ENCODE measurements at places on chromosomes 7 and 10.

DNA sequence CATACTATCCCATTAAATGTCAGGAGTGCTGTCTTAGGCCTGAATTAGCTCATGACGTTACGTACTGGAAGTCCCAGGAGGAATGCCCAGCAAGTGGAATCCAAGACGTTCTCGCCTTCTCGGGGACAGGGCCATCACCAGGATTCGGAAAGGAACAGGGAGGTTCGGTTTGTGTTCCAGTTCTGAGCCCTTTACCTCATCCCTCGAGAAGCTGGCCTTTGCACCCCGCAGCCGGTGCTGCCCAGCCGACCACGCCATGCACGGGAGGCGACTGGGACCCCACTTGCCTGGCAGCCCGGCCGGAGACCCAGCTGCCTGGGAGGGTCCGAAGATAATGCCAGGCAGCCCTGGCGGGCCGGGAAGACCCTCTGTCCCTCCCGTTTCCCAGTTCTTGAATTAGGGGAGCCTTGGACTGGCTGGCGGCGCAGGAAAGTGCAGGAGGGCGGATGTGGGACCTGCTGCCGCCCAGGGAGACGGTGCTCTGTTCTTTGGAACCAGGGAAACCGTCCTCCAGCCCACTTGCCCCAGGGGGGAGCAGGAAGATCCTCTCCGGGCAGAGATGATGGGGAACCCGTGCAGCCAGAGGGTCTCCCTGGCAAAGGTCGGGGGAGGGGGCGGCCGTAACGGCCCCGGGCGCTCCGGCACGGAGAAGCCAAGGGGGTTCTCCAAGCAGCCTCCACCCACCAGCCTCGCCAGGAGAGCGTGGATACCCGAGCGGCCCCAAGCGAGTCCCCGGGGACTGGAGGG lies 671 bp upstream of the CHST3 start:
- no peak for DNase-seq

DNA sequence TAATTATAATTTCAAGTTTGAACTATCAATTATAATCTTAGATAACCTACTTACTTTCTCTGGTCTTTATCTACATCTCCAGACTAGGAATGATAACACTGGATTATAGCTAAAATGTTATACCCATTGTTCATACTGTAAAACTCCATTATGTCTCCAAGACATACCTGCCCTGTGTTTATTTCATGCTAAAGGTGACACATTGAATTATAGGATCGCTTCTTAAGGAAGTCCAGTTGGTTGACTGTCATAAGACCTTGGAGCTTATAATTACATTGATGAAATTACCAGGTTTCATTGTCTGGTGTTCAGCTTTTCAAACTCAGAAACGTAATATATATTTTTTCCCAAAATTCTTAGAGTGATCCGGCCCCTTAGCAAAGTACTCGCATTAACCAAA lies 15.5 kb upstream of the HERC4 start:
- DNase-seq, result no peak

- DNase-seq, result no peak
Measured at GRCh38 chr7:42138691-42139090, 98.3 kb downstream of the GLI3 start.

DNA sequence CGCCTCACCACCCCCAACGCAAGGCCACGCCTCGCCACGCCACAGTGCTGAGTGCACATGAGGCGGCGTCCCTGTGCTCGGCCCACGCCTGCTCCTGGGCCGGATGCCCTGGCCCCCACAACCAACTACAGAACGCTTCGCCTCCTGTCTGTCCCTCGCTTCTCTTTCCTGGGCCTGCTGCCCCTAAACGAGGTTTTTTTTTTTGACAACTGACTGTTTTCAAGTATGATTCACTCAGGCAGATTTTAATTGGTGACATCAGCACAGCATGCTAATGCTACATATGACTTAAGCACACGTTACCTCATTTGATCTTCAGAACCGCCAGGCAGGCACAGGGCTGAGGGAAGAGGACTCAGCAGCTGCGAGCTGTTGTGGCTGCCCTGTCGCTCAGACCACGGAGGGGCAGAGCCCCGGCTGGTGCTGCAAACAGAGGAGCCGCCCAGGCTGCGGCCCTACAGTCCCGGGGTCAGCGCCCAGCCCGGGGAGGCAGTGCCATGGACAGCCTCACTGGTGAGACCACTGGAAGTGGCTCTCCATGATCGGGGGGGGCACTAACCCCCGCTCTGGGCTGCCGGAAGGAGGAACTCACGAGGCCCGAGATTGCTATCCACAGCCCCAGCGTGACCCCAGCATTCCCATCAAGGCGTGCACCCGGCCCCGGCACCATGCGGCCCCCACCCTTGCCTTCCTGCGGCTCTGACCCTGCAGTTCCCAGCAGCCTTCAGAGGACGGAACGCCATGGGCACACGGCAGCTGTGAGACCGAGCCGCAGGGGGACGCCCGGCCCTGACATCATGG lies 212.8 kb downstream of the MAD1L1 start:
- no peak for DNase-seq

DNA sequence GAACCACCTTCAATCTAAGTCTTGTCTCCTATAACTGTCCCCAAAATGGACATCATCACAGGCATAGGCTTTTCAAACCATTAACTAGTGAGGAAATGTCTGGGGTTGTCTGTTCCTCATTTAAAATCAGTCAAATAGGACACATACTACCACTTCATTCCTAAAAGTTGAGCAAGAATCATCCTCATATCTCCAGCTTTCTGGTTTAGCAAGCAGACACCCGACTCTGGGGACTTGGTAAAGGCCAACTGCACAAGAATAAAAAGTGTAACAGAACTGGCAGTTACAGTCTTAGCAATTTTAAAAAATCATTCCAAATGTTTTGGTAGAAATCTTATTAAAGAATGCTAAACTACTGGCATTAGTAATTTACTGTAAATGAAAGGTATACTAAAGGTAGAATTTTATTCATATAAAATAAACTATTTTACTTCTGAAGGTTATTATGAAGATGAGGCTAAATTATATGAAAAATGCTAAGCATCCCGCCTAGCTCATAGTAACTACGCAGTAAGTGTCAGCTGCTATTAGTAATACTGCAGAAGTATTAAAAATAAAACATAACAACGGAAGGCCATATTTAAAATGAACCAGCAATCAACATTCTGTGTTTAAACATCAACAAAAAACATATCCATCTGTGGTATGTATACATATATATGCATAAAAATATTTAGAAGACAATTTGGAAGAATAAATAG lies 60.8 kb downstream of the ZNF438 start:
- no peak for DNase-seq

GRCh38 chr7:151109094-151110048 lies 23.1 kb downstream of the AGAP3 start:
- no peak for DNase-seq

GRCh38 chr7:155001756-155002410 lies 1.0 kb downstream of the PAXIP1 start:
- DNase-seq, result no peak

DNA sequence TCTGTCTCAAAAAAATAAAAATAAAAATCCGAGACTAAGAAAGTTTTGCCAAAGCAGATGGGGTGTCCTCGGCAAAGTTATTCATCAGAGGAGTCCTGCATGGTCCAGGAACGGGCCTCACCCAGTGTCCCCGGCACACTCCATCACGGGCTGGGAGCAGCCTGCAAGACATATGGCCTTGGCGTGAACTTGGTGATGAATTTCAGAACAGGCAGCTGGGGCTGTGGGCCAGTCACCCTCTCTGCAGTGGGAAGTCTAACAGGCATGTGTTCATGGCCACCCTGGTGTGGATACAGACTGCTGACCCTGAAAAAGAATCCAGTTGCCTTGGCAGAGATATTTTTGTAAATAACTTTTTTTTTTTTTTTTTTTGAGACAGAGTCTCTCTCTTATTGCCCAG lies 34.7 kb downstream of the NPTX2 start:
- DNase-seq, result no peak

DNA sequence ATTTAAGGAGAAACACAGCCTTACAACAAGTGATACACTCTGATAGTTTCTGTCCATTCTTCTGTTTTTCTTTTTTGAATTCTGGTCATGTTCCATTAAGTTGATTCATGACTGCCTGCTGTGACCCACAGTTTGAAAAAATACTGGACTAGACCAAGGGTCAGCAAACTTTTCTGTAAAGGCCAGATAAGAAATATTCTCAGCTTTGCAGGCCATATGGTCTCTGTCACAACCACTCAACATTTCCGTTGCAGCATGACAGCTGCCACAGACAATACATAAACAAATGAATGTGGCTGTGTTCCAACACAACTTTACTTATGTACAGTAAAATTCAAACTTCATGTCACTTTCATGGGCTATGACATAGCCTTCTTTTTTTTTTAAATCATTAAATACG lies 156.7 kb downstream of the PLXNA4 start:
- no peak for DNase-seq

DNA sequence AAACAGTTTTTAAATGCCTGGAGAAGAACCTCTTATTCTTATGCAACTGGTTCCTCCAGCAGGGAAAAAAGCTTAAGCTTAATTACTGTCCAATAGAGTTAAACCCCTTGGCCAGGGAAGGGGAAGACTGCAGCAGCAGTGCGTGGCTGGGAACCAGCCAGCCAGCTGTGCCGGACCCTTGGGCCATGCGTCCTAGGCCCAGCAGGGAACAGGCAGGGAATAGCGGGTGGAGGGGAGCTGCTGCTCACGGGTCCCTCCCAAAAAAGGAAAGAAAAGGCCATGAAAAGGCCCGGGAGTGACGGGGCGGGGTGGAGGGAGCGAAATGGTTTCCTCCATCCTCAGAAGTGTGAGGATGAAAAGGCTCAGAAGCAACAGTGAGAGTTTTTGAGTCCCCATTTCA lies 35.2 kb upstream of the HECW1 start:
- DNase-seq, result no peak

GRCh38 chr7:98870121-98870651 lies 372 bp upstream of the TMEM130 start:
- peak; percentile 71 for DNase-seq

GRCh38 chr7:1943326-1943725 lies 273.2 kb downstream of the ELFN1 start:
- DNase-seq, result no peak

DNA sequence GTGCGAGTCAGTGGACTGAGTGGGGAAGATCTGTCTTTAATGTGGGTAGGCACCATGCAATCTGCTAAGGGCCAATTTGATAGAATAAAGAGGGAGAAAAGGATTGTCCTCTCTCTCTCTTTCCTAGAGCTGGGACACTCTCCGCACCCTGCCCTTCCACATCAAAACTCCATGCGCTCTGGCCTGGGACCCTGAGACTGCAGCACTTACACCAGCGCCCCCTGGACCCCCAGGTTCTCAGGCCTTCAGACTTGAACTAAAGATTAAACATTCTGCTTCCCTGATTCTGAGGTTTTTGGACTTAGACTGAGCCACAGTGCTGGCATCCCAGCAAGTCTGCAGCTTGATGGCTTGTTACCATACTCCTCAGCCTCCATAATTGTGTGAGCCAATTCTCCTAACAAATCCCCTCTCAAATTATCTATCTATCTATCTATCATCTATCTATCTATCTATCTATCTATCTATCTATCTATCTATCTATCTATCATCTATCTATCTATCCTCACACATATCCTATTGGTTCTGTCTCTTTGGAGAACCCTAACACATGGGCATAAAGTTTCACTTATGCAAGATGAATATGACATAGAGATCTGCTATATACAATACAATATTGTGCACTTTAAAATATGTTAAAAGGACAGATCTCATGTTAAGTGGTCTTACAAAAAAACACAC lies 22.4 kb upstream of the OR2A5 start:
- DNase-seq, result no peak

- no peak for DNase-seq
Measured at GRCh38 chr7:44184873-44185446, 4.3 kb downstream of the GCK start.

GRCh38 chr7:82700741-82701140 lies 257.2 kb upstream of the CACNA2D1 start:
- DNase-seq, result no peak

GRCh38 chr10:61076572-61077114 lies 132.7 kb upstream of the RHOBTB1 start:
- no peak for DNase-seq

DNA sequence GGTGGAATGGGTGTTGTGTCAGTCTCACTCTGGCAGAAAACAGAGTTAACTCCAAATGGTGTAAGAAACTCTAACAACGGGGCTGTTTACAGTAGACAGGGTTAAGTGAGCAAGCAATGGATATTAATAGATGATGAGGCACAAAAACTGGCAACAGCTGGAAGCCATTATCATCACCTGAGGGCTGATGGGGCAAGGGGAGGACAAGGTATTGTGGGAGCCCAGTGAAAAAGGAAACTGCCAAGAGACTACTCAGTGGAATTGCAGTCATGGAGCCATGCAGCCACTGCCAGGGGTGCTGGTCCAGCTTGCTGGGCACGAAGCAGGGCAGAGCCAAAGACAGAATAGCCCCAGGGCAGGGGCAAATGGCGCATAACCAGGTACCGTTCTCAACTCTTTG lies 260.7 kb downstream of the BICC1 start:
- DNase-seq, result no peak

- DNase-seq, result no peak
Measured at GRCh38 chr10:14040787-14041631, 289.7 kb downstream of the FRMD4A start.

DNA sequence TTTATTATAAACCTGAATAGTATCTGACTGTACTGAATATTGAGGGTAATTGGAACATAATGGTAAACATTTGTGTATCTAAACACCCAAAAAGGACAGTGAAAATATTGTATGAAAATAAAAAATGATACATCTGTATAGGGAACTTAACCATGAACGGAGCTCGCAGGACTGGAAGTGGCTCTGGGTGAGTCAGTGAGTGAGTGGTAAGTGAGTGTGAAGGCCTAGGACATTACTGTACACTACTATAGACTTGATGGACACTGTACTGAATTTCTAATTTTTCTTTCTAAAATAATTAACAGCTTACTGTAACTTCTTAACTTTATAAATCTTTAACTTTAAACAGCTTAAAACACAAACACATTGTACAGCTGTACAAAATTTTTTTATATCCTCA lies 454.5 kb upstream of the FZD8 start:
- DNase-seq, result no peak

GRCh38 chr7:13017881-13018280 lies 330.4 kb downstream of the ARL4A start:
- no peak for DNase-seq

- no peak for DNase-seq
Measured at GRCh38 chr10:31897506-31897905, 31.1 kb downstream of the ARHGAP12 start.

DNA sequence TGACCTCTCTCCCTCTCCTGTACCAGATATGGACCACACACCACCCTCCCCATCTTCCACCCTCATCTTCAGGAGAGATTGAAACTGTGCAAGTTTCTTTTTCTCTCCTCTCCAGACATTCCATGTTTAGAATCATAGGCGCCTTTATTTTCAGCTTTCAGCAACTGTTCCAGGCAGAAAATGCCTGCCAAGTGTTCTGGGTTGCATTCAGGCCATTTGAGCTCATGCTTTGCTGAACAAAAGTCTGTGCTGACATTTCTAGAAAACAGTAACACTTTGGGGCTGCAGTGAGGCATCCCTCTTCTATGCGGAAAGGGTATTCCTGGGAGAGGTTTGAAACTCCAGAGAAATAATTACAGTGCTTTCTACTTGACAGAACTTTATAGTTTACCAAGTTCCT lies 361.7 kb downstream of the GPAM start:
- DNase-seq, result no peak

- no peak for DNase-seq
Measured at GRCh38 chr10:132926070-132926469, 16.3 kb downstream of the CFAP46 start.

GRCh38 chr10:130246113-130246512 lies 109.9 kb downstream of the GLRX3 start:
- DNase-seq, result no peak

GRCh38 chr7:78562191-78562590 lies 763.6 kb downstream of the PHTF2 start:
- no peak for DNase-seq
